ENCODE measurements at places on chromosomes 11 and 22.

DNA sequence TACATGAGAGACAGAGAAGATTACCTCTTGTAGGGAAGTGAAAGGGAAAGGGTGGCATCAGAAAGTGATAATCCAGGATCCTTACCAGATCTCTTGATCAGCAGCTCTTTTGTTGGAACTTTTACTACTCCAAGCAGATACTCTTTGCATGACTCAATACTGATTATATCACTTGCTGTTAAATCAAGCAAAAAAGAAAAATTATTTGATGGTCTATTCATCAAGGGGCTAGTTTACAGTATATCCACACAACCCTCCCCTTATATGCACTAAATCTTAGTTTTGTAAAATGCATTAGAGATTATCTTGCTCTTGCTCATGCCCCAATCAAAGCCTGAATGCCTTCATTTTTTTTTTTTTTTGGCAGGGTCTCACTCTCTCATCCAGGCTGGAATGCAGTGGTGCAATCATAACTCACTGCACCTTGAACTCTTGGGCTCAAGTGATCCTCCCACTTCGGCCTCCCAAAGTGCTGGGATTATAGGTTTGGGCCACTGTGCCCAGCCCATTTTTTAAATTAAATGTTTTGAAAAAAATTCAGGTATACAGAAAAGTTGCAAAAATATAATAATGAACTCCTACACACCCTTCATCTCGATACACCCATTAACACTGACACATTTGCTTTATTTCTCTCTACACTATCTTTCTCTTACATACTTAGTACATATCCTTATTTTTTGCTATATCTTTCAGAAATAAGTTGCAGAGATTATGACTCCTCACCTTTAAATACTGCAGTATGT is 76.1 kb upstream of the UCP3 start:
- DNase-seq, result peak; percentile 10

DNA sequence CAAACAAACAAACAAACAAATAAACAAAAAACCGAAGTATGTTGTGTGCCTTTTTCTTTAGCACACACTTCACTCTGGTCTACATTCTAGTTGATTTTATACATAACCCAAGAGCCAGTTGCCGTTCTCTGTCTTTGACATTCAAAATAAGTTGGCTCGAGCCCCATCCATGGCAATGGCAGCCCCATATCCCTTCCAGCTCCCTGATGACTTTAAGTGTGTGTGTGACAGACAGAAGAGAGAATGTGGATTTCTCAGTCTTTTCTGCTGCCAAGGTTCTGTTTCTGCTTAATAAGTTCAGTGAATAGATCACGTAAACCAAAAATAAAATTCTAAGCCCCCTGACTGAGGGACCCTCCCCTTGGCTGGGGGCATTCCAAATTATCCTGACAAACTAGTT is 100.6 kb upstream of the TENM4 start:
- no peak for DNase-seq

GRCh38 chr11:120815319-120816100 is 208.4 kb upstream of the TBCEL start:
- DNase-seq, result no peak

DNA sequence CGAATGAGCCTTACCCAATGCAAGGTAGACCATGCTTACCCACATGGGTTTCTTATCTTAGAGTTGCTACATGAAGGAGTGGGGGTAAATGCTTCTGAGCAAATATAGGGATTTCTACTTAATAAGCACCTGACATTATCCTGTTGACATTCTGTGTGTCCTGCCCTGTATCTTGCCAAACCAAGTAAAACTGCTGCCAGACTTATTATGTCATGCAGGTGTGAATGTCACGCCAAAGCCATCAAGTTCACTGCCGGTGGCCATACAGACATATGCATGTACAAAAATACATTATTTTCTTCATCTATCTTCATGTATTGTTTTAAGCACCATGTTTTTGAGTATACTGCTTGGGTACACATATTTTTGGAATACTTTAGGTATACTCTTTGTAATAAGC is 70.2 kb downstream of the NOX4 start:
- no peak for DNase-seq

DNA sequence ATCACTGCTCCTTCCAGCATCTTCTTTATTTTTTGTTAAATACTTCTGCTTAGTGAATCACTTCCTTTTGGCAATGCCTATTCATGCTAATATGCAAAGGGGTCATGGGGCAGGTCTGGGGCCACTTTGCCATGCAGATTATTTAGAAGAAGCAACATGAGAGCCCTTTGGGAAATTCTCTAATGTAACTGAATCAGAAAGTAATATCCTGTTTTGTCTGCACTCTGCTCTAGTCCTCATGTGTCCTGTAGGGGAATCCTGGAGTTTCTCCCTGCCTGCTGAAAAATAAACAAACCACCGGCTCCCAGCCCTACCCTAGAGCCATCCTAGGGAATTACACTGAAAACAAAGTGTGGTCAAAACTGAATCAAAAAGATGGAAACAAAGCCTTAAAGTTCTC is 176.5 kb upstream of the POU2AF2 start:
- peak; percentile 69 for DNase-seq

DNA sequence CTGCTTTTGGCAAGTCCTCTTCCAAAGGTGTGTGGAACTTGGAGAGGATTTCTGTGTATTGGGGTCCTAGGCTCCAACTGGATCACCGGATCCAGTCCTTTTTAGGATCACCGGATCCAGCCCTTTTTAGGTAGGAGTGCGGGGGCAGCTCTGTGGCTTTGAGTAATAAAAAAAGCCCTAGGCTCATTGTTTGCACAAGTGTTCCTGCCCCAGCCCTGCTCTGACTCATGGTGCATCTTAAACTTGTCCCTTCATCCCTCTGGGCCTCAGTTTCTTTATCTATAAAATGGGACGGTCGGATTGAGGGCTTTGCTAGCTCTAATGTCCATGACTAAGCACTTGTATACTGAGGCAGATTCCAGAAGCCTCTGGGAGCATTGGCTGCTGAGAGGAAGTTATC is 22.7 kb upstream of the CD44 start:
- peak; percentile 70 for DNase-seq

- DNase-seq, result peak; percentile 95
These were observed 662.5 kb upstream of the TENM4 start for GRCh38 chr11:80103142-80103859.

- no peak for DNase-seq
These were observed 1.6 kb upstream of the DDX10 start for GRCh38 chr11:108663154-108663877.

DNA sequence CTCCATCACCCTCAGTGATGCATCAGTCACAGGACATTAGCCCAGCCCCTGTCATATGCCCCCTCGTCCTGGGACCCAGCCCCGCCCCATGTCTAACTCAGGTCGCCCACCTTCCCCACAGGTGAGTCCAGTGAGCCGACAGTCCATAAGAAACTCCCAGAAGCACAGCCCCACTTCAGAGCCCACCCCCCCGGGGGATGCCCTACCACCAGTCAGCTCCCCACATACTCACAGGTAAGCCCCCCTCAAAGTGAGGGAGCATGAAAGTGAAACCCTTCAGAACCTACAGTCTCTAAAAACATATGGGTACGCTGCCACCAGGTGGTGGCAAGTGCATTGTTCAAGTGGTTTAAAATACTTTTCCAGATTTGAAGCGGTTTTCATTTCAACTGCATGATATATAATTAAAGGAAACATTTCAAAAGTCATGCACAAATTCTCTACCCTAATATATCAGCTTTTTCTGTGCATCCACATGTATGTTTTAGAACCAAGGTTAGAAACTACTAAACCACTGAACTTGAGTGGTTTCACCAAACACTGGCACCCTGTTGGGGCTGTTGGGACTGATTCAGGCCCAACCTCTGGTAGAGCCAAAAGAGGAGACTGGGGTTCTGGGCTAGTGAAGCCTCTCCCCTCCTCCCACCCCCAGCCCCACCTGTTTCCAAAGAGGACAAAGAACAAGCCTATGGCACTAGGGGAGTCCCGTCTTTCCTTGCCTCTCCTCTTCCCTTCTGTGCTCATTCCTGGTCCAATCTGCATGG is 17.3 kb downstream of the EPS8L2 start:
- peak; percentile 62 for DNase-seq

DNA sequence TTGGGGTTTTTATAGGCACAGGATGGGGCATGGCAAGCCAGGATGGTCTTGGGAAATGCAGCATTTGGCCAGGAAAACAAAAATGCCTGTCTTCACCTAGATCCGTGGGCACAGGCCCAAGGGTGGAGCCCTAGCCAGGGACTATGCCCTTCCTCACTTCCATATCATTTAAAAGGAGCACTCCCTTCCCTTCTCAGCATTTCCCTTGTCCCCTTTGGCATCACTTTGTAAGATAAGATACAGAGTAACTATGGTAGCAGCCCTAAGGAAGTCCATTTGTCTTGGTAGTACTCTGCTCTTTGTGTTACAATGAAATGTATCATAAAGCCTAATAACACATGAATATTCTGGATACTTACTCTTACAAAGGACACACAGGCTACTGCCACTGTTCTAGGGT is 1092.6 kb upstream of the TENM4 start:
- DNase-seq, result no peak

GRCh38 chr22:45238076-45238956 is 2.4 kb downstream of the KIAA0930 start:
- DNase-seq, result no peak

DNA sequence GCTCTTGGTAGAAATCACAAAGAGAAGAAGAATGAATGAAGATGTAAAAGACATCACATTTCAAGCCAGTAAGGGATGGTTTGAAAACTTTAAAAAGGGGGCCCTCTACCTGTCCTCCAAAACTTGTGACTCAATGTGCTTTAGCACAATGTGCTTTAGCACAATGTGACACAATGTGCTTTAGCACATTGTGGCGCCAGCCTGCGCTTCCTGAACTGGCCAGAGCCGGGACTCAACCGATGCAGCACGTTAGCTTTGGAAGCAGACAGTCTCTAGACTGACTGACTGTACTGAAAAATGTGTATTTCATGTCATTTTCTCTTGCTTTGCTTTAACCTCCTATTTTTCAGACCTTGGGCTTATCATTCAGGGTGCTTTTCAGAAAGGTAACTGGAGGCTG is 63.5 kb downstream of the FAM83F start:
- no peak for DNase-seq

GRCh38 chr11:80365076-80365725 is 924.4 kb upstream of the TENM4 start:
- no peak for DNase-seq

All from fibroblast of mammary gland (primary cell).